ENCODE measurements at places on chromosomes 16 and 17. TPM values are rescaled to one million over a fixed set of nuclear protein-coding genes. Genes with fewer than 3 reads are reported as not detected.

Gene SMIM22
- total RNA-seq, result not detected

Gene TPSG1
- total RNA-seq, result not detected

Gene MYH3
- 4.2 TPM for total RNA-seq

Gene CTRB1
- total RNA-seq, result not detected

All from natural killer cell treated with Interleukin-12 subunit alpha and Interleukin-12 subunit beta and Interleukin-15 and Interleukin-18, amount 100 ng/mL, for 72 hours (primary cell).